ENCODE measurements at places on chromosomes 2 and 18.

DNA sequence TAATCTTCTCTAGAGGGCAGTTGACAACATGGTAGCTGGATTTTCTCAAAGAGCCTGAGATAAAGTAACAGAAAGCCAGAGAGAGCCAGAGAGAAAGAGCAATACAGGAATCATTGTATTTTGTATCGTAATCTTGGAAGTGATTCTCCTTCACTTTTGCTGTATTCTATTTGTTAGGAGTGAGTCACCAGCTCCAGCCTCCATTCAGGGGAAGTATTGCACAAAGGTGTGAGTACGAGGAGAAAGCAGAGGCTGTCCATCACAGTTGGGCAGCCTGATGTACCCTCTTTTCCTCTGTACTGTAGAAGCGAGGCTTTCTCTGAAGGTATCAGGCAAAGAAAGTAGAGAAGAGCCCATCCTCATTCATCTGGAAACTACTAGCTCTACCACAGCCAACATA is 176.8 kb downstream of the KCNS3 start:
- no peak for DNase-seq

DNA sequence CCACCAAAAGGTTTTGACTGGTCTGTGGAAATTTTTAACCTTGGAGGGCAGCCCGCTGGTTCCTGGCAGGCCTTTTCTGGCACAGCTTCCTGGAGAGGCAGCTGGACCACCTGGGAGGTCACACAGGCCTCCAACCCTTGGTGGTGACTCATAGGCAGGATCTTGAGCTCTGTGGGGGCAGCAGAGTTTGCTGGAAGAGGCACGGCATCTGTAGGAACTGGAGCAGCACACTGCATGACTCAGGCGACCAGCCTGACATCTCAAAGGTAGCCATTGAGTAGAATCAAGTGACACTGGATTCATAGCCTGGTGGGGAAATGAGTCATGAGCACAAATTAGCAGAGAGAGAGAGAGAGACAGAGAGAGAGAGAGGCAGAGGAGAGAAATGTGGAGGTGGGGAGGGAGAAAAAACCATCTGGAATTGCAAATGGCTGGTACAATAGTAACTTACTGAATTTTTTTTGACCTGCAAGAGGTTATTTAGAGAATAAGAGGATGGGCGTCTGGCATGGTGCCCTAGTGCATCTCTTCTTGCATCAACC is 57.4 kb downstream of the TRPM8 start:
- no peak for DNase-seq

DNA sequence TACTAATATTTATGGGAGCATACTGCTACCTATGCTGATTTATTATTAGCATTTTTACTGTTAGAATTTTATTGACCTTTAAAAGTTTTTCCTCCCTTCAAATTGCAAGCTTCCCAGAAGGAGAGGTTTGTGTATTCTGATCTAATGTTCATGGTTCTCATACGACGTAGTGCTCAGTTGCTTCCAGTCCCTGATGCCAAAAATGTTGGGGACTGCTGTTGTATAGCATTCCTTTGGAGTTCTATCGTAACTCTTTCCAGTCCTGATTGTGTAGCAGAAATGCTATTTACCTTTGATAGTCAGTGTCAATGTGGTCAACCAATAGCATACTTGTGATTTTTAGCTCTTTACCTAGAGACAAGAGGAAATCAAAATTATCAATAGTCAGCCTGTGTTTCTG is 69.5 kb upstream of the ZSWIM2 start:
- DNase-seq: no peak

GRCh38 chr2:80054346-80054675 is 250.2 kb downstream of the LRRTM1 start:
- no peak for DNase-seq

DNA sequence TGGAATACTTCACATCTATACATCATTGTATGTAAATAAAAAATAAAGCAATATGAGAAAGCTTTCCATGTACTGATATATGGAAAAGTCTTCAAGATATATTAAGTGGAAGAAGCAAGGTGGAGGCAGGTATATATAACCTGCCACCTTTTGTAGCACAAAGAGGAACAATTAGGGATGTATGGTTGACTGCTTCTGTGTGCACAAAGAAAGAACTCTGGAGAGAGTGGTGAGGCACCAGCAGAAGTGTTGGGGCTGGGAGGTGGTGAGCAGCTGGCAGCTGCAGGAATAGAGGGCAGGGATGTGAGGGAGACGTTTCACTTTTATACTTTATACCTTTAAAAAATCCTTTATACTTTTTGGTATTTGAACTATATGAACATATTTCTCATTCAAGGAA is 26.1 kb downstream of the KIF5C start:
- DNase-seq: no peak

DNA sequence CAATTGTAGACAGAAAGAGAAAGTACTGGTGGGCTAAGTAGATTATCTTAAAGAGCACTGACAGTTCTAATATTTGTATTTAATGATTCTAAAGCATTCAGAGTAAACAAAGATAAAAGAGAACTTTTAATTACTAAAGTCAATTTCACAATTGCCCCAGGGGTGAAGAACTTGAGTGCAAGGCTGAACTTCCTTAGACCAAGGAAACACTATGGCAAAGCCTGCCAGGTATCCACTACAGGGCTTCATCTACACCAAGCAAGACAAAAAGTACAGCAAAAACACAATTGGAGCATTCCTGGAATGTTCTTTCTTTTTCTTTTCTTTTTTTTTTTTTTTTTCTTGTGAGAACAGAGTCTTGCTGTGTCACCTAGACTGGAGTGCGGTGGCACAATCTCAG is 46.9 kb upstream of the NDUFV2 start:
- DNase-seq: no peak

DNA sequence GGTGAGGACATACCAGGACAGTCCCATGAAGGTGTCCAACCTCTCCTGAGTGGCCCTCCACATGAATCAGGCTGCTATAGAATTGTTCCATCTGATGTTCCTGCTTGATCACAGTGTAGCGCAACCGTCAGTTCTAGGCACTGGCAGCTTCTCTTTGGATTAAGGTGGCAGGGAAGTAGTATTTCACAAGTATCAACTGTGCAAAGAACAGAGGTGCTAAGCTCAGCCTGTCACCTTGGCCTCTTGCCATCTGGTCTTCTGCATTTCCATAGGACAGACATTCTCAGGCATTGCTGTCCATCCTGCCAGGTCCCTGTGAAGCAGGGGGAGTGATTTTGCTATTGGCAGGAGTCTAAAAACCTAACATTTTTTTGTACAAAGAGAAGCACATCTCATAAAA is 182.2 kb upstream of the EPAS1 start:
- no peak for DNase-seq

GRCh38 chr2:221569425-221569845 is 2.7 kb downstream of the EPHA4 start:
- no peak for DNase-seq

DNA sequence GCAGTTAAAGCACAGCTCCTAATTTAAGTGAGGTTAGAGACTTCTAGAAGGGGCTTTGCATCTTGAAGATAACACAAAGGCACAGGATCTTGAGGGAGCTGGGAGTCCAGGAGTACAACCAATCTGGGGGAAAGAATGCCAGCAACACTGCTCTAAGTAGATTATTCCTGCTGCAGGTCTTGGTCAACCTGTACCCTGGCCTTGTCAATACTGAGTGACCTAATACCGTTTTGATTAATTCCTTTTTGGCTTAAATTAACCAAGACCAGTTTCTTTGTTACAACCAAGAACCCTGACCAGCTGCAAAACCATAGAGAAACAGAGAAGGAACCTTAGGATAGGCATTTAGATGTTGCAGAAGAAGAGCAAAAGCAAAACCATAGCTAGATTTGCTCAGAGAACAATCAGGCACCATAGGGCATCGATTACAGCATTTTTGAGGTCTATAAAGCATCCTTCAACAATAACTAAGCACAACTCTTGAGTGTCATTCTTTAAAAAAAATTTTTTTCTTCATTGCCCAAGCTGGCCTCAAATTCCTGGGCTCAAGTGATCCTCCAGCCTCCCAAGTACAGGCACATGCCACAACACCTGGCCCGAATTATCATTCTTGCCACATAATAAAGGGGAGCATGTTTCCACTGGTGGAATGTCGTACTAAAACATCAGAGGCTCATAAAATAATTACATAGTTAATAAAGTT is 6.3 kb downstream of the STARD7 start:
- no peak for DNase-seq

DNA sequence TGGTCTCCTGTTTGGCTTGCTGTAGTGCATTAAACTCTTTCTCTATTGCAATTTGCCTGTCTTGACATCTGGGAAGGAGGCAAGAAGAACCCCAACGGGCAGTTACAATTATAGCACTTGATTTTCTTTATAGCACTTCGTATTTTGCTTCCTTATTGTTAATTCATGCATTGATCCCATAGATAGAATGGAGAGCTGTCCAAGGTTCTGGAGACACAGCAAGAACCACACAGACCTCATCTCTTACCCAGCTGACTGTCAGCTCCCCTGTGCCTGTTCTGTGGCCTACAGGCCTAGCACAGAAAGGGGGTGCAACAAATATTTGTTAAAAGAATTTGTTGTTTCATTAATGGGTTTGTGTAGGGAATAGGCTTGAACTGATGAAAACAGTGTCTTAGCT is 194.3 kb downstream of the GALNT1 start:
- DNase-seq: no peak

GRCh38 chr18:59820663-59821062 is 79.1 kb upstream of the PMAIP1 start:
- DNase-seq: no peak

GRCh38 chr2:8002765-8003393 is 679.0 kb upstream of the ID2 start:
- no peak for DNase-seq

DNA sequence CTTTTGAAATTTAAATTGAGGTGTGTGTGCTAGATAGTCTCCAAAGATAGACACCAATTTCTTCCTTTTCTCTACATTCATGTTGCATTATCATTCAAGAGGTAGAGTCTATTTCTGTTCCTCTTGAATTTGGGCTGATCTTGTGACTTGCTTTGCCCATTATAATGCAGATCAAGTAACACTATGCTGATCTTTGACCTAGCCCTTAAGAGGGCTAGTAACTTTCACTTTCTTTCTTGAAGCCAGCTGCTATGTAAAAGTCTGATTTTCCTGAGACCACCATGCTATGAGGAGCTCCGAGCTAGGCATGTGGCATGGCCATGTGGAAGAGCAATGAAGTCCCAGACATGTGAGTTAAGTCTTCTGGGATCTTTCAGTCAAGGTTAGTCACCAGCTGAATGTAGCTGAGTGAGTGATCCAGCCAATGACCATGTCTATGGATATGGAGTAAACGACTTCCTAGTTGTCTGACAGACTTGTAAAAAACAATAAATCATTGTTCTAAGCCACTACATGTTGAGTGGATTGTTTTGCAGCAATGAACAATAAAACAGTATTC is 189.4 kb upstream of the CWC22 start:
- DNase-seq: no peak

DNA sequence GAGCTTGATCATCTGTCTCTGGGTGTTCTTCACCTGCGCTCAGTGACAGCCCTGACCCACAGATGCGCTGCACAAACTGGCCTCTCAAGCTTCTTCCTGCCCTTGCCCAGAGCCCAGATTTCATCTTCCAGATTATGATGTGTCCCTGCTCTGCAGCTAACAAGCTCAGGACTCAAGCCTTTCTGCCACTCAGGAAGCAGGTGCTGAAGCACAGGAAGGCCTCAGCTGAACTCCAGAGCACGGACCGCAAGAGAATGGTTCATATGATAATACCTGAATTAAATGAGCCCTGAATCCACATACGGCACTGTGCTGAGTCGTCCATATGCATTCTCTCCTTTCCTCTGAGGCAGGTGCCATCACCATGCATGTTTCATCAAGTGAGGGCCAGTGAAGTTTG is 3.8 kb downstream of the CD207 start:
- DNase-seq: no peak

DNA sequence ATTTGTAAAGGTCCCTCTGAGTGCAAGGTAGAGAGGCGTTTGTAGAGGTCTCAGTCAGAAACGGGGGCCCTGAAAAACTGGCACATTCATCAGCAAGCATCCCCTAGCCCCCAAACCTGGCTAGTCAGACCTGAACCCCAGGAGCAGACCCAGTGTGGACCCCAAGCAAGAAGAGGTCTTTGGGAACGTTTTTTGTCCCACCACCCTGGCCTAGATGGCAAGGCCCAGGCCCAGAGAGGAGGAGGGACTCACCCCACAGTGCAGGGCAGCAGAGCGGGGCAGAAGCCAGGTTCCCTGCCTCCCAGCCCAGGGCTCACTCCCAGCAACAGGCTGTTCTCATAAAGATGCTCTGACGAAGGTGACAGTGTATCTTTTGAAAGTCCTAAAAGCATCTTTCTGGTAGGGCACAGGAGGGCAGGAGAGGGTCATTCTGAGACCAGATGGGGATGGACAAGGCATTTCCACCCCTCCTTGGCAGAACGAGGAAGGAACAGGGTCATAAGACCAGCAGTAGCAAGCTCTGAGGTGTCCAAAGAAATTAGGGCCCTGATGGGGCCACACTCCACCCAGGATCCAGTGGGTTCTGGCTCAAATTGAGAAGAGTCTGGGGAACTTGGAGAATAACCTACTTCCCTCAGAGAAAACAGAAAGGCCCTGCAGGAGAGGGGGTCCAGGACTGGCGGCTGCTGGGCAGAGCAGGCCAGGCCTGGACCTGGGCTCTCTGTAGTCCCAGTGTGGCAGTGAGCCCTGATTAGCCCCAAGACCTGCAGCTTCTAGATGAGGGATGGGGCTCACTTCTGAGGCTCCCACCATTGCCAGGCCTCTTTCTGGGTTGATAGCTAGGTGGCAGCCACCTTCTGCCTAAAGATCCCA is 18.2 kb downstream of the ADRA2B start:
- DNase-seq: no peak

DNA sequence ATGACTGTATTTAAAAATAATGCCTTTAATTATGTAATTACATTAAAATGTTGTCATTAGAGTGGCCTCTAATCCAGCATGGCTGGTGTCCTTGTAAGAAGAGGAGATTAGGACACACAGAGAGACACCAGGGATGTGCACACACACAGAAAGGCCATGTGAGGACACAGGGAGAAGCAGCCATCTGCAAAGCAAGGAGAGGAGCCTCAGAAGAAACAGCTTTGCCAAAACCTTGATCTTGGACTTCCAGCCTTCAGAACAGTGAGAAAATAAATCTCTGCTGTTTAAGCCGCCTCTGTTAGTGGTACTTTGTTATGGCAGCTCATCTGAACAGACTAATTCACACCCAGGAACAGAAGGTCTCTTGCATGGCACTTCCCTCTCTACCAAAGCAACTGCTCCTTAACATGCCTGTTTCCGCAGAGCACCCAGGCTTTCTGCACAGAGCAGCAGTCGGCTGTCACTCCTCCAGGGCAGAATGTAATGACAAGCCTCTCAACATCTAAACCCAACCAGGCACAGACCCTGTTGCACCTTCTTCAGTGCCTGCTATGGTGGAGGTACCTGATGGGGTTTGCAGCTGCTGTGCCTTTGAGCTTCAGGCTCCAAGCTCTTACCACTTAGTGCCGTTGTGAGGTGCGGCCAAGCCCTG is 377.7 kb downstream of the TDRD15 start:
- no peak for DNase-seq

- DNase-seq: no peak
Measured at GRCh38 chr2:188235364-188235763, 56.3 kb upstream of the GULP1 start.

- DNase-seq: no peak
Measured at GRCh38 chr18:55869556-55870501, 281.8 kb upstream of the TCF4 start.

Measured in CD4-positive, alpha-beta T cell treated with Interleukin-4 for 1 hour (primary cell).